ENCODE measurements at places on chromosomes 16 and 17.

GRCh38 chr16:87551487-87551886 lies 50.8 kb upstream of the JPH3 start:
- no peak for DNase-seq

DNA sequence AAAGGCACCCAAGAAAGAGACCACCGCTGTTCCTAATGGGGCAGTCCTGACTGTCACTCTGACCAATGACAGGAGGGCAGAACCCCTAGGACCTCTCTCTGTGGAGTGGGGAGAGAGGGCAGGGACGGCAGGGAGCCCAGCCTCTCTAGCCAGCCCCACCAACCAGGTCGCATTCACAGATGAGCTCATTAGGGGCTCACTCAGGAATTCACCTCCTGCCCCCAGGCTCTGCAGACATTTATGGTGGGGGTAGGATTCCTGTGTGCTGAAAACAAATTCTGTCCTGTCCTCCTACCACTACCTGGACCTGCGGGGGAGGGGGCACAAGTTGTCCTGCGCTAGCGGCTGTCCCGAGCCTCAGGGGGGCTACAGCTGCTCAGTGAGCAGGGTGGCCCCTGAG lies 27.7 kb upstream of the GPRC5C start:
- DNase-seq, result no peak

- no peak for DNase-seq
Measured at GRCh38 chr17:63496177-63496576, 19.3 kb downstream of the ACE start.

DNA sequence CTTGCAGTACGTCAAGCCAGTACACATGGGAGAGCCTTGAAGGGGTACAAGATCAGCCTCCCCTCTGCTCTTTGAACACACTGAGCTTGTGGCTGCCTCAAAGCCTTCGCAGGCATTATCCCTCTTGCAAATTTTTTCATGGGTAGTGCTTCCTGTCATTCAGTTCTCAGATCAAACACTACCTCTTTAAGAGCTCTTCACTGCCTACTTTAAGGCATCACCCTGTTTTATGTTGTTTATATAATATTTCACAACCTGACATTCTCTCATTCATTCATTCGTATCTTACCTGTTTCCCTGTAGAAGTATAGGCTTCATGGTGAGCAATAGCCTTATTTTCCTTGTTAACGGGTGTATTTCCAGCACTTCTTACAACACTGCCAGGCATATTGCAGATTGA lies 269.1 kb downstream of the CDH13 start:
- no peak for DNase-seq

- DNase-seq, result no peak
Measured at GRCh38 chr17:3897731-3898130, 4.9 kb upstream of the CAMKK1 start.

DNA sequence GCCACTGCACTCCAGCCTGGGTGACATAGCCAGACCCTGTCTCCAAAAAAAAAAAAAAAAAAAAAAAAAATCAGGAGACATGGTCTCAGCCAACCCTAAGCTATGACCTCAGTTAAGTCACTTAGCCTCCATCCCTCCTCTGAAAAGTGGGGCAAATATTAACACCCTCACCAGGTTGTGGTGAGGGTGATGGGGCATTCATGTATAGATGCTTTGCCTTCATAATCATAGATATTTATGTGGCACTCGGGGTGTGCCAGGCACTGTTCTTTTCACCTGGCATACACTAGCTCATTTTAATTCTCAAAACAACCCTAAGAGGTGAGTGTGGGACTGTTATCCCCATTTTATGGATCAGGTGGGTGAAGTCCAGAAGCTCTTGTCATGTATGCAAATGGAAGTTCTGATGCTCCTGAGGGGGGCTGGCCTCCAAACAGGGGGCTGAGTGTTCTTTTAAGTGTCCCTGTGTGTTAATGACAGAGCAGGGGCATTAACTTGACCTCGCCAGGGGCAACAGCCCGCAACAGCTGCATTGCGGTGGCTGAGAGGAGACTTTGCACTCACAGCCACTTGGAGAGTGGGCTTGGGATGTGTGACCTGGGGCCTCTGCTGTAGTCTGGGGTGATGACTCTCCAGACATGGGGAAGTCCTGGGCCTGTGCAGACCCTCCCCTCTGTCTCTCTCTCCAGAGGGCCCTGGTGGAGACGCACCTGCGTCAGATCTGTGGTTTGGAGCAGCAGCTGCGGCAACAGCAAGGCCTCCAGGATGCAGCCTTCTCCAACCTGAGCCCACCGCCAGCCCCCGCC lies 4.1 kb downstream of the TBKBP1 start:
- no peak for DNase-seq

DNA sequence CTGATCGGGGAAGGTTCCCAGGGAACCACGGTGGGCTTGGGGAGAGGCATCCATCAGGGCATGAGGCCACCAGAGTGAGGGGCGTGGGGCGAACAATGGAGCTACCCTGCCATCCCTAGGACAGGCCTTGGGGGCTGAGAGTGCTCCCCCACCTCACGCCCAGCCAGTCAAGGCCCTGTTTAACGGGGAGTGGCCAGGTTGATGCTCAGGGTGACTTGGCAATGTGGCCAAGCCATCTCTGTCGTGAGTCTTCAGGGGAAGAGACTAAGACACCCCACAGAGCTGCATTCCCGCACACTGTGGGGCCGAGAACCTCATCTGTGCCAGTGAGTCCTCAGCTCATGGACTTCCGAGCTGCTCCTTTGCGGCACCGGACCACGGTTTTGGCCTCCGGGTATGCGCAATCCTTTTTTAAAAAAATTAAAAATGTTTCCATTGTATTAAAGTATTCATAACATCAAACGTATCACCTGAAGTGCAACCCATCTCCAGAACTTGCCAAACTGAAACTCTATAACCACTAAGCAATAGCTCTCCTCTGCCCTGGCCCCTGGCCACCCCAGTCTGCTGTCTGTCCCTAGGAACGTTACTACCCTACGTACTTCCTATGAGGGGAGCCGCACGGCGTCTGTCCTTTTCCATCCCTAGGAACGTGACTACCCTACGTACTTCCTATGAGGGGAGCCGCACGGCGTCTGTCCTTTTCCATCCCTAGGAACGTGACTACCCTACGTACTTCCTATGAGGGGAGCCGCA lies 71.8 kb upstream of the DOC2B start:
- no peak for DNase-seq
